ENCODE measurements at places on chromosomes 4 and X.
A peak's percentile ranks its signal among the peaks of the same experiment; 100 is the strongest.

DNA sequence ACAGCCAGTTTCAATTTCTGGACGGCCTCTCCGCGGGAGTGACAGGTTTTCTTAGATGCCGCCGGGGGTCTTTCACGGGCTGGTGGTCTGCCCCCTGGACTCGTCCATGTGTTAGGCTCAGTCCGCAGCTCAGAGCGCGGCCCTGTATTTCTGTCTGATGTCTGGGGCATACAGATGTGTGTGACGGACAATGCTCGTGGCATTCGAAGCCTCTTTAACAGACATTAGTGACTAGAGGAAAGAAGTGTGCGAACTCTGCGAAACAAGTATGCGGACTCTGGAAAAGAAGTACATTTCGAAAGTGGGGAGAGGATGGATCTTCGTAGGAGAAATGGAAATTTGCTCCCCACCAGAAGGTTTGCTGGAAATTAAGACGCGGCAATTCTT is 793 bp upstream of the DCUN1D4 start:
- peak; percentile 38 for DNase-seq

DNA sequence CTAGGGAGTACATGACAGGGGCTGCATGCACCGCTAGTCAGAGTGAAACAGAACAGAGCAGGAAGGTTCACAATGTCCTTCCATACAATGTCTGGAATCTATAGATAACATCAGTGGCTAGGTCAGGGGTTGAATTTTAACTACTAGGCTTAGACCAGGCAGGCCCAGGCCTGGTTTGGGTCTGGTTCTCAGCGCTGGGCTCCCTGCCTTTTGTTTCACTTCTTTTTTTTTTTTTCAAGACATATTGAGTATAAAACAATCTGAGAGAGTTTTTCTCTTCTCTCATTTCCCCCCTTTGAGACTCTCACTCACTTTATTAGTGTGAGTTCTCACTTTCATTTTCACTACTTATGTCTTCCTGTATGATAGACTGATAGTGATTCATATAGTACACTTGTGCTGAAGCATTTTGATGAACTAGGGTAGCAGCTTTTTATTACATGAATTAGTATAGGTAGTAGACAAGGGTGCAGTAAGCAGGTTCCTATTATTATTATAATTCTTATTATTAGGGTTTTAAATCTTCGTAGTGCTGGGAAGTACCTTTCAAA is 120.0 kb upstream of the ZDHHC15 start:
- DNase-seq, result no peak

- DNase-seq, result no peak
These were observed 123.3 kb downstream of the EPHA5 start for GRCh38 chr4:65546882-65547416.

DNA sequence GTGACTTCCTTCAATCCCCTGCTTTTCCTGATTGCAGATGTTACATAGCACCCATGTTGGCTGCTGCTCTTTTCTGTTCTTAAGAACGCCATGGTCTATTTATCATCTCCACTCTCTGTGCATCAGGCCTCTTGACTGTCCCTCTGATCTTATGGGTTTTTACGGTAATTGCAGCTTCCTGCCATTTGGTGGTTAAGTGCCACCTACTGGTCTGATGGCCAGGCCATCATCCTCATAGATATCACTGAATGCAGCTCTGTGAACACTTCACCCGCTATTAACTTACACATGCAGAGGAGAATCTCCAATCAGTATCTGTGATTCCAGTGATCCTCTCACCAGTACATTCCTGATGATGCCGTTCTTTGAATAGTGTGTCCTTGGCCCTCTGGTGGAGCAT is 382.4 kb downstream of the TRAM1L1 start:
- DNase-seq, result no peak

- no peak for DNase-seq
These were observed 932 bp upstream of the SHISA3 start for GRCh38 chr4:42396361-42396751.

DNA sequence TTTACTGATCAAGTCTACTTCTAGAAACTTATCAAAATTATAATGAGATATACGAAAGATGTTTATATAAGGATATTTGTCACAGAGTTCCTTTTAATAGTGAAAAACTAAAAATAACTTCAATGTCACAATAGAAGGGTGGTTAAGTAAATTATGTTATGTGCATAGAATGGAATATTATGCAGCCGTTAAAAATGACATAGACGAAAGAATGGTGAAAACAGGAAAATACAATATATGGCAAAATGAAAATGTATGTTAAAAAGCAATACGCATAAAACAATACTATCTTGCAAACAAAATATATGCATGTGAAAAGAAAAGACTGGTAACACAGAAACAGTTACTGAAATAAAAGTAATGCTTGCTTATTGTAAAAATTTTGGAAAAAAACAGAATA is 19.1 kb downstream of the ZDHHC9 start:
- no peak for DNase-seq

- no peak for DNase-seq
These were observed 45.7 kb downstream of the ACOX3 start for GRCh38 chr4:8394806-8395205.

GRCh38 chrX:3699821-3700381 is 13.5 kb downstream of the PRKX start:
- peak; percentile 14 for DNase-seq

GRCh38 chr4:94131212-94131611 is 76.5 kb upstream of the SMARCAD1 start:
- DNase-seq, result no peak

- no peak for DNase-seq
These were observed 126.1 kb downstream of the NAA11 start for GRCh38 chr4:79199743-79200142.

- DNase-seq, result peak; percentile 88
These were observed at the start of gene CHM for GRCh38 chrX:86047174-86047935. Gene CHM, minus strand, starts transcription at chrX:86047558. Its CDS starts 26 bp downstream, at chrX:86047532.

DNA sequence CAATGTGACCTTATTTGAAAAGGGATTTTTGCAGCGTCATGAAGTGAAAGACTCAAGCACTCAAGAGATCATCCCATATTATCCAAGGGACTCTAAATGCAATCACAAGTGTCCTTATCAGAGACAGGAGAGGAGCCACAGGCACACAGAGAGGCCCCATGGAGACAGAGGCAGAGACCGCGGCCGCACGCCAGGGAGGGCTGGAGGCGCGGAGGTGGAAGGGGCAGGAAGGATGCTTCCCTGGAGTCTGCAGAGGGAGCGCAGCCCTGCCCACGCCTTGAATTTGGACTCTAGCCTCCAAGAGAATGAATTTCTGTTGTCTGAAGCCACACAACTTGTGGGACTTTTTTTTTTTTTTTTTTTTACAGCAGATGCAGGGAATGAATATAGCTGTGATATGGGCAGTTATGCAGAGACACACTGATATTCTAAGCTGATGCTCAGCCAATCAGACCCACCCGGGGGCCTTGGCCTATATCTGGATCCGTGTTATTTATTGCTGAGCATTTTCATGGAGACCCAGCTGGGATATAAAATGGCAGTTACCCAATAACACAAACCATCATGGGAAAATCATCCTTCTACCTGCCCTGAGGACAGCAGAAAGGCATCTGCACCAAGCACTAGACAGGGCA is 244.8 kb upstream of the PSAPL1 start:
- DNase-seq, result no peak

- DNase-seq, result no peak
These were observed 584.6 kb downstream of the PRR32 start for GRCh38 chrX:127404161-127404560.

GRCh38 chrX:8927701-8928100 is 106.2 kb downstream of the FAM9B start:
- no peak for DNase-seq

DNA sequence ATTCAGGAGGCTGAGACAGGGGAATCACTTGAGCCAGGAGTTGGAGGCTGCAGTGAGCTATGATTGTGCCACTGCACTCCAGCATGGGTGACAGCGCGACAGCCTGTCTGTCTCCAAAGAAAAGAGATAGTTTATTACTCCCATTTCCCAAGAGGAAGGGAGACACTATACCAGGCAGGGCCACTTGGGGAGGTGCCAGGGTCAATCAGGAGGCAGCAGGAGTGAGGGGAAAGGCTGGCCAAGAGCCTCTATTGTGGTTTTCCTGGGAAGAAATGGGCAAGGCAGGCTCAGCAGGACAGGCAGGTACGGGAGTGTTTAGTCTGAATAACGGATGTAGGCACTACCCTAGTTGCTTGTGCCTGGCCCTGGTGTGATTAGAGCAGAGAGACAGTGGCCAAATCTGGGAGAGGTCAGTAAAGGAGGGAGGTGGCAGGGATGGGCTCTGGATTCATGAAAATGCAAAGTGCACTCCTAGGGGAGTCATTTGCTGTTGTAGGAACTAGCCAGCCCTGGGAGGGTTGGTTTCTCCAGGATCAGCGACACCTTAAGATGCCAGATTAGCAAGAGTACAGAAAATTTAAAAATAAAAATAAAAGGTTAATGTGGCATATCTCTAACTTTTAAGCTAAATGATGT is 20.2 kb upstream of the CDKN2AIP start:
- no peak for DNase-seq

DNA sequence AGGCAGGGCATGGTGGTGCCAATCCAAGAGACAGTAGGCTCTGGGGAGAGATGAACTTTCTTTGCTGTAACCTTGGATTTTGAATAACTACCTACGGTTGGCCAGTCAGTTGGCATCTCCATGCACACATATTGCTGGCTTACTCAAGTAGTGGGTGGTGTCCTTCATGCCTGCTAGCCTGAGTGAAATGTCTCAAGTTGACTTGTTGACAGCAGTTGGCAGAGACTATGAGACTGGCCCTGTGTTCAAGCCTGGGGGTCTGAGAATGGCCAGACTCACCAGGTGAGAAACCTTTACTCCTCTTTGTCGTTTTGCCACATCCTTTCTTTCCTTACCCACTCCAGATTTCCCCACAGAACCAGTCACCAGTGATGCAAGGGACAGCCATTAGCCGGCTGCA is 173.3 kb downstream of the MID1IP1 start:
- no peak for DNase-seq

Measured in fibroblast of pulmonary artery (primary cell).